Stimulated activated CD4-positive, alpha-beta T cell treated with anti-CD3 and anti-CD28 coated beads, Interleukin-1b, Interleukin-23, amount 100 ng/mL, for 1 hour (primary cell): ENCODE measurements at places on chromosomes 6 and 20.
A peak's percentile ranks its signal among the peaks of the same experiment; 100 is the strongest.

- DNase-seq = no peak
Observed at GRCh38 chr6:36847152-36847551, 7.9 kb upstream of the CPNE5 start.

- no peak for DNase-seq
Observed at GRCh38 chr6:159061805-159062563, 17.2 kb upstream of the TAGAP start.

DNA sequence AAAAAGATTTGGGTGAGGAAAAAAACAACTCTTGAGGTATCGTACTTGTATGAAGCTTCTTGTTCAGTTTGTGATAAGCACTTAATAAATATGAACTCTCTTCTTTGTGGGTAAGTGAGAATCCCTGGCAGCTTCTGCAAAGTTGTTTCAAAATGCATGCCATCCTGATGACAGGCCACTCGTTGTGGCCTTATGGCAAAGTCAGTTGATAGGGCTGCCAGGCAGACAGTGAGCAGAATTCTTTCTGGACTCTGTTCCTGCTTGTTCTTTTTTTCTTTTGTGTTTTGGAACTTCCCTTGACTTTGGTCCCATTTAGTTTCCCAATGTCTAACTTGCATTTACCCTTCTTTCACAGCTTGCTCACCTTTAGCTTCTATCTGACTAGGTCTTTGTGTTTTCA, 983.5 kb upstream of the FLRT3 start:
- no peak for DNase-seq

- no peak for DNase-seq
Observed at GRCh38 chr6:117907601-117908245, 659 bp downstream of the SLC35F1 start.

DNA sequence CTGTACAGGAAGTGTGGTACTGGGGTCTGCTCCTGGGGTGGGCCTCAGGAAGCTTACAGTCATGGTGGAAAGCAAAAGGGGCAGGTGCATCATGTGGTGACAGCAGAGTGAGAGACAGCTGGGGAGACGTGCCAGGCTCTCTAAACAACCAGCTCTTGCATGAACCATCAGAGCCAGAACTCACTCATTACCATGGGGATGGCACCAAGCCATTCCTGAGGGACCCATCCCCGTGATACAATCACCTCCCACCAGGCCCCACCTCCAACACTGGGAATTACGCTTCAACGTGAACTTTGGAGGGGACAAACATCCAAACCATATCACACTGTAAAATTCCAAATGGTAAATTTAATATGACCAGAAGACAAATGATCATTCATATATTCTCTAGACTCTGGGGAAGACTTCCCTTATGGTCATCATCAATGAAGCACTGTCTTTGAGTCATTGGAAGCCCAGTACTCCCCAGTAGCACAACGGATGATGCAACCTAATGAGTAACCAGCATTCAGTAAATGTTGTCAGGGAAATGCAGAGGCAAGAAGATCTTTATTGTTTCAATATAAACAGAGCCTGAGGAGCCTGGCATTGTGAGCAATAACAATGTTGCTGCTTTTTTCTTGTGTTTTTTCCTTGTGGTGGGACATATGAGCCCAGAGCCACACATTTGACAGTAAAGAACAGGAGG, 48.2 kb upstream of the RALY start:
- DNase-seq = no peak

GRCh38 chr6:35327349-35328027, 14.9 kb upstream of the PPARD start:
- DNase-seq = peak; percentile 54

- no peak for DNase-seq
Observed at GRCh38 chr6:2597991-2598390, 152.7 kb downstream of the MYLK4 start.

GRCh38 chr6:39507331-39507998, 185.0 kb upstream of the KCNK16 start:
- DNase-seq = no peak

GRCh38 chr6:164612751-164613150, 696.7 kb downstream of the C6orf118 start:
- DNase-seq = no peak

DNA sequence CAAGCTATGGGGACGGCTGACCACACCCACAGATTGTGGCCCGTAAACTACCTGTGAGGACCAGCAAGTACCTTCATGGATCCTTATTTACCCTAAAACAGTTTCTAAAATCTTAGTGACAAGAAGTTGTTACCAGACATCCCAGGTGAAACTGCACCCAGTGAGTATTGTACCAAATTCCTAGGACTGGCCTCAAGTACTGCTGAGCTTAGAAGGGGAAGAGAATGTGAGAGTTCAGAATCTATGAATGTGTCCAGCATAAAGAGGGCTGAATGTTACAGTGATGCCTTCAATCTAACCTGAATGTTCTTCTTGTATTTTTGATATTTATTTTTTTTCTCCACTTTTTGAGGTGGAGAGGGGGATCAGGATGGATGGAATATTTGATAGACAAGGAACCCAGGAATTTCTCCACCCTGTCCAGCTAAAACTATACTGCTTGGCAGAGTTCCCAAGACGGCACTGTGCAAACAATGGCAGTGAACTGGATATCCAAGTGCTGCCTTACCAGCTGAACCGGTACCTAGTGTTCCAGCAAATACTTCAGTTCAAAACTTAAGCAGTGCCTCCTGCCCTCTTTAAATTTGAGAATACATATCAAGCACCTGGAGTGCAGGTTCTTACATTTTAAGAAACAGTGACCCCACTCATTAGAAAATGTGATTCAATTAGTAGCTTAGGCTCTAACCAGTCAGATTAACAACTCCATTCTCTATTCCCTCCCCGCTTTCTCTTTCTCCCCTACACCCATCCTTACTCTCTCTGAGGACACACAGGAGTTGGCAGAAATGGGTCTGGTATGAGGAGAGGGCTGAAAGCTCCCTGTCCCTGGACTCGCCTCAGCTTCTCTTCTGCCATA, 427.3 kb upstream of the FLRT3 start:
- no peak for DNase-seq

DNA sequence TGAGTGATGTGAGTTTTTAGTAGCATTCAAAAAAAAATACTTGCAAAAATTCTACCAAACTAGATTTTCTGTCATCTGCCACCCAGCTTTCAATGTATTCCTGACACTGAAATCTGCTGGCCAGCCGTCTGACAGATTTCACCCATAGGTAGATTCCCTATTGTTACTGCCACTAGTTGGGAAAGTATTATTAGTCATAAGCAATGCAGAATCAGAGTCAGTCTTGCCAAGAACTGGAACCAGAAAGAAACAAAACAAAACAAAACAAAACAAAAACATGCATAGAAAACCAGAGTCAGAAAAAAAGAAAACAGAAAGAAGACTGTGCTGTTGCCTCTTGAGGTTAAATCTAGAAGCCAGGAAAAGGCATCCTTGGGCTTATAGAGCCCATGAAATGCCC, 293.1 kb upstream of the KCNQ5 start:
- DNase-seq = no peak

GRCh38 chr6:84685983-84686584, 78.3 kb downstream of the TBX18 start:
- DNase-seq = no peak

GRCh38 chr20:63748070-63748933, 8.7 kb downstream of the SLC2A4RG start:
- DNase-seq = no peak
